Stimulated activated CD8-positive, alpha-beta memory T cell treated with anti-CD3 and anti-CD28 coated beads, Interleukin-4, amount 100 ng/mL, for 1 hour (primary cell): ENCODE measurements at places on chromosomes 3 and 15.

GRCh38 chr3:104646196-104646595 lies 720.5 kb upstream of the ALCAM start:
- DNase-seq, result no peak

DNA sequence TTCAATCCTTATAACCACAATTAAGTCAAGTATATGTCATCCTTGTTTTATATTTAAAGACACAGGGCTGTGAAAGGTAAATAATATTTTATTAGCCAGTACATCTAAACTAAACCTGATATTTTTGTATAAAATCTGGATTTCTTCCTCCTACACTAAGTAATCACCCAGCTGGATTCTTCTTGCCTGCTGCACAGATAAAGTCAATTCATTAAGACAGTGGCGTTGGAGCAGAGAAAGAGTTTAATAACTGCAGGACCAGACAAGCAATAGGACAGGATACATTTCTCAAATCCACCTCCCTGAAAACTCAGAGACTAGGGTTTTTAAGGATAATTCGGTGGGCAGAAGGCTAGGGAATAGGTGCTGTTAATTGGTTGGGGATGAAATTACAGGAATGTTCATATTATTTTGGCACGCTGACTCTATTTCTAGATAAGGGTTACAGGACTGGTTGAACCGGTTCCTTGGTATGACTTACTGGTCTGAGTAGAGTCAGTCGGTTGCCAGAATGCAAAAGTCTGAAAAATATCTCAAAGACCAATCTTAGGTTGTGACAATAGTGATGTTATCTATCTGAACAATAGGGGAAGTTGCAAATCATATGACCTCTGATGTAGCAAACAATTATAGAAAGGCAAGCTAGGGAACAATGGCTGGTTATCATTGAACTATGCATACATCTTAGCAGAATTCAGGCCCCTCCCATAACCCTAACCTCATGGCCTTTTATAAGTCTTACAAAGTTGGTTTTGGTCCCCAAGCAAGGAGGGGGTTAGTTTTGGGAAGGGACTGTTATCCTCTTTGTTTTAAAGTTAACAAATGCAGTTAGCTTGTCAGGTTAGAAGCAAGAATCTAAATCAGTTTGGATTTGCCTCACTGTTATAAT lies 244.8 kb downstream of the ALCAM start:
- DNase-seq, result no peak

DNA sequence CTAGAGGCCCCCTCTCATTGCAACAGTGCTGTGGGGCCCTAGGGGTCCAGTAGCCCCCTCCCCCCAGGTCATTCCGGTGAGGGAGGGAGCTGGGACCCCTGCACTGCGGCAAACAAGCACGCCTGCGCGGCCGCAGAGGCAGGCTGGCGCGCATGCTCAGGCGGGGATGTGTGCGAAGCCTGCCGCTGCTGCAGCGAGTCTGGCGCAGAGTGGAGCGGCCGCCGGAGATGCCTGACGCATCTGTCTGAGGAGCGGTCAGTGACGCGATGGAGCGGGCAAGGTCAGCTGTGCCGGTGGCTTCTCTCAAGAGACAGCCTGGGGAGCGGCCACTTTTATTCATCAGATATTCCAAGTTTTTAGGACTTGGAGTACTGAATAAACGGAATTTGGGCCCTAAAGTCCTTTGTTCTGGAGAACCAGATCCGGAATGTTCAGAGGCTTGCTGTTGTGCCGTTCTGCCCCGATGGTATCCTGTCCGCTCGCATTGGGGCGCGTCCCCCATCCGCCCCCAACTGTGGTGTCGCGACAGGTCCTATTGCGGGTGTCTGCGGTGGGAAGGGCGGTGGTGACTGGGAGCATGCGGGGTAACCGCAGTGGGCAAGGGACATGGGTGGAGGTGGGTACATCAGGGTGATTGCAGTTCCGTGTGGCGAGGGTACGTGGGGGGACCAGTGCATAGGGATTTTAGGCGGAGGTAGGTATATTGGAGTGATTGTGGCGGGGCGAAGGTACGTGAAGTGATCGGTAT lies at the start of the genes SNRPN and SNURF:
Gene SNRPN (plus strand): TSS at position 205 of the 748 bp plus-strand sequence. CDS start 19,467 bp downstream, outside the sequence.
Gene SNURF (plus strand): TSS at position 205 of the 748 bp plus-strand sequence. CDS start 62 bp downstream, at position 267.
- DNase-seq, result peak; percentile 11

DNA sequence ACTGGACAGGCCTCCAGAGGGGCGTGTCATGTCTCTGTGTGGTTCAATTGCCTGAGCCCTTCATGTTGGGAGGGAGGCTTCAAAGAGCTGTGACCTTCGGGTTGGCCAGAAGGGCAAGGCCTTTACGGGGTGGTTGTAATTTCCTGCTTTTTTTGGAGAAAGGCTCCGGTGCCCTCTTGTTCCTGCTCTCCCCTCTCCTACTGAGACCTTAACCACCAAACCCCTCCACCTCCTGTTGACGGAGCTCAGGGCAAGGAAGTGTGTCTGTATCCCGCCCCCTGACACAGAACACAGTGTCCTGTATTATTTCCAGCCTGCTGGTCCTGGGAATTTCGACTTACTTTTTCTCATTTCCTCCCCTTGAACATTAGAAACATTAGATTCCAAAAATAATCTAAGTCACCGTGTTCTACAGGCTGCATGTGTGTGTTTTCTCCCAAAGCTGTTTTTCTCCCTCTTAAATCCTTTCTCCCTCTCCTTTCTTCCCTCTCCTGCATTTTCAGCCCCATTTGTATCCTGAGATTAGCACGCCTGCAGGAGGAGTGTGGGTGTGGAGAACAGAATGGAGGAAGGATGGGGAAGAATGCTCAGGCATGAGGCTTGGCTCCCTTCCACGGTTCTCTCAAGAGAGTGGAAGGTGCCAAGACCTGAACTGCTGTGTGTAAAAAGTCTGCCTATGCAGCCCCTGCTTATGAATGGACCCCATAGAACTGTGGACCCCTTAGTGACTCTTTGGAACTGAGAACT lies 285.4 kb upstream of the ROPN1 start:
- DNase-seq, result no peak

DNA sequence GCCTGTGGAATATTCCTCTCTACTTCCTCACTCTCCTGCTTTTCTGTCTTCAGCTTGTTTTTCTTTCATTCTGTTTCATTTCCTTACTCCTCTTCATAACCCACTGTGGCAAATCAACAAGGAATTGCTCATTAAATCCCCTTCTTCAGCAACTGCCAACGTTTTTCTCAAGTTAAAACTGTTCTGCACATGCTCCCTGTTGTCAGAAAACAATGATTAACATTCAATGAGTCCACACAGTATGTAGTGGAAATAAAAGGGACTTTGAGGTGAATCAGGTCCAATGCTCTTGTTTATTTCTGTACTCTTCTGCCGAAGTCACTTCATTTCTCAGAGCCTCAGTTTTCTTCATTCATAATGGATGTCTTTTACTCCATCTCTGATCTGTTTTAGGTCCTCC lies 11.9 kb upstream of the ROBO2 start:
- no peak for DNase-seq

- DNase-seq, result no peak
Observed at GRCh38 chr3:123246866-123247265, 45.1 kb downstream of the SEC22A start.

- no peak for DNase-seq
Observed at GRCh38 chr3:40871394-40871793, 327.9 kb upstream of the CTNNB1 start.

DNA sequence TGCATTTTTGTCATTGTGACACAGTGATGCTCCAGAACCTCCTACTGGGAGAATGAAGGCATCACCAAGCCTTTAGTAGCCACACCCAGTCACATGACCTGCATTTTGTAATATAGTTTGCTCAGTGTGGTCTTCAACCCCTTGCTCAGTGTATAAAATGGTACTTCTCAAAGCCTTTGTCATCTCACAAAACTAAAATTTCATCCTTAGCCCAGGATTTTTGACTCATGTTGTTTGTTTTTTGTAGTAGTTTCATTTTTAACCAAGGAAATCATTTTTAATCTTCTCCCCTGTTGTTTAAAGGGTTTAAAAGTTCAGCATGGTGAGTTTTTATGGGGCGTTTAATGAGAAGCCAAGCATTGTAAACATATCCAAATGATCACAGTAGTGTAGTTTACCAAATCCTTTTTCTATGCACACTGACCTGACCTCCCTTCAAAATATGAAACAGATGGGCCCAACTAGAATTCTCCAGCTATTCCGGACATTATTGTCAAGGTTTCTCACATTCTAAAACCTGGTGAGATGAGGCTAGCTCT lies 123.5 kb upstream of the IL12A start:
- no peak for DNase-seq

- no peak for DNase-seq
Observed at GRCh38 chr3:126446791-126447190, 28.9 kb downstream of the ZXDC start.
